ENCODE measurements at places on chromosomes 3 and 15.

GRCh38 chr3:9826815-9827573, 16.8 kb downstream of the RPUSD3 start:
- DNase-seq = no peak

DNA sequence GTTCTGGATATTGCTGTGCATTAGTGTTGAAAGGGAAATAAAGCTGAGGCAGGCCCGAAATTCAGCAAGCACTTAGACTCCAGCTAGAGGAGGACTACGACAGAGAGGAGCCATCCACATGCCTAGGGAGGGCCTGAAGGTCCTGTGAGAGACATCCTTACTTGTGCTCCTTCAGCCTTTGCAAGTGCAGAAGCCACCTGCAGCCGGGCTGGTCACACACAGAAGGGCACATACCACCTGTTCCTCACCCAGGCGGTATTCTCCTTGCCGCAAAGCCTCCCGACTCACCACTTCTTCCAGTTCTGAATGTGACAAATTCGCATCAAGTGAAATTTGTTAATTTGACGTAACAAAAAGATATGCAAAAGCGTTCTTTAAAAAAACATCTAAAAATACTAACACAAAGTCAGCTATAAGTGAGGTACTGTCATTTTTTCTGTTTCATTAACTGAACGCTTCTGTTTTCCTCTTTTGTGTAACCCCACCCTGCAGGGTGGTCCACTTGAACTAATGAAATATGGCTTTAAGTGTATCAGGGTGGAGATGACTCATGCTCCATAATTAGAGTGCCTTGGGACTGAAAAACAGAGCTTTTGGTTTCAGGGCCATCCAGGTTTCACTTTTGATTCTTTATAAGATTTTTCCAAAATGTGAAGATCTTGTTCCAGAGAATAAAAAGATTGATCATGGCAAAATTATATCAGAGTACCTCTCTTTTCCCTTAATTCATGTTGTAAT, 467.9 kb upstream of the ATP11B start:
- no peak for DNase-seq

DNA sequence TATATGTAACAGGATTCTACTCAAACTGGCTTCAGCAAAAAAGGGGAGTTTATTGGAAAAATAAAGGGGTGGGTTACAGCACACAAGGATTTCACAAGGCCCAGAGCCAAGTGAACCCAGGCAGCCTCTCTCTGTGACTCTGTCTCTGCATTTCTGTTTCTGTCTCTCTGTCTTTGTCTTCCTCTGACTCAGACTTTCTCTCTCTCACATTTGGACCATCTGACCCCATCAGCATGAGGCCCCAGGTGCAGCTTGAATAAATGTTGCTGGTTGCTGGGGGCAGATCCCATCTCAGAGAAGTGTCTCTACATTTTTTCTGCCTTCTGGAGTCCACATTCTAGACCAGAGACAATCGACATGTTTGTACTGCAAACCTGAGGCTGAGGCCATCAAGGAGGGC, 45.0 kb downstream of the RPLP1 start:
- DNase-seq = no peak

DNA sequence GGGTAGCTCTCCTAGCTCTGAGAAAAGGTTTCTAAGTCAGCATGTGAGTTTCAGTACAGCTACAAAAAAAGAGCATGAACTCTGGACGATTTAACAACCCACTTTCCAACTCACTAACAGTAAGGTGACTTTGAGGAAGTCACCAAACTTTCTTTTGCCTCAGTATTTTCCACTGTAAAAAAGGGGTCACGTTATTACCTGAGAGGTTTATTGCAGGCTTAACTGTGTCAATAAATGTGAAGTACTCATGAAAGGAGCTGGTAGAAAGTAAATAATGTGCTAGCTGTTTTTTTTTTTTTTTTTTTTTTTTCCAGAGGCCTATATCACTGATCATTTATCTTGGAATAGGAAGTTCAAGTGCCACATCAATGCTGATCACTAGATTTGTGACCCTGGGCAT, 89.3 kb downstream of the PLSCR2 start:
- no peak for DNase-seq

DNA sequence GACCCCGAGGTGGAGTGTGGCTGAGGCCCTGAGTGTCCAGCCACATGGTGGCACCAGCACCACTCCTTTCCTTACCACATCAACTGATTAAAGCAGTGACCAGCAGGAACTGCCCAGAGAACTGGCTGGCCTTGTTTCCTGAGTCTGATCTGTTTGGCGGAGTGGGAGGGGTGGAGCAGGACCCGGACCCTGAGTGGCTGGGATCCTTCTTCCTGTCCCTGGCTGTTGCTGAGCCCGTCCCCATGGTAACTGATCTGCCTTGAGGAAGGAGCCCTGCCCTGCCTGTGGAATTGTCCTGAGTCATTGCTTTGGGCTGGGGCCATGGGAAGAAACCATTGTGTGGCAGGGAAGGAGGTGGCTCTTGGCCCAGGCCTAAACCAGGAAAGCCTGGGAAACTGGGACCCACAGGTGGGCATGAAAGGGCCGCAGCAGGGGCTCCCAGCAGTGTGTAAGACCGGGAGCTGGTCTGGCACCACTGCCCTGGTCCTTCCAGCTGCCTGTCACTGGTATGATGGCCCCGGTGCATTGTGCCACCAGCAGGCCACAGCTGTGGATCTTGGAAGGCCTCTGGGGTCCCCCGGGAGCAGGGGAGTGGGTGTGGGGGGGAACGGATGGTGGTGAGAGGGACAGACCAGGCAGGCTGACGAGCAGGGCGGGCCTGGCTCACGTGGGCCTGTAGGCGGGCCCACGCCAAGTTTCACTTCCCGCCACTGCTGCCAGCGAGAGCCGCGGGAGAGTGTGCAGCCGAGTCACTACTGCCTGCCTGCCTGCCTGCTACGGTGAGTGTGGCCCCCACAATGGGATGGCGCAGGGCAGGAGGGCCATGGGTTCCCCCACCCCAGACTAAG, 19.2 kb downstream of the ATRIP start:
- DNase-seq = peak; percentile 73

DNA sequence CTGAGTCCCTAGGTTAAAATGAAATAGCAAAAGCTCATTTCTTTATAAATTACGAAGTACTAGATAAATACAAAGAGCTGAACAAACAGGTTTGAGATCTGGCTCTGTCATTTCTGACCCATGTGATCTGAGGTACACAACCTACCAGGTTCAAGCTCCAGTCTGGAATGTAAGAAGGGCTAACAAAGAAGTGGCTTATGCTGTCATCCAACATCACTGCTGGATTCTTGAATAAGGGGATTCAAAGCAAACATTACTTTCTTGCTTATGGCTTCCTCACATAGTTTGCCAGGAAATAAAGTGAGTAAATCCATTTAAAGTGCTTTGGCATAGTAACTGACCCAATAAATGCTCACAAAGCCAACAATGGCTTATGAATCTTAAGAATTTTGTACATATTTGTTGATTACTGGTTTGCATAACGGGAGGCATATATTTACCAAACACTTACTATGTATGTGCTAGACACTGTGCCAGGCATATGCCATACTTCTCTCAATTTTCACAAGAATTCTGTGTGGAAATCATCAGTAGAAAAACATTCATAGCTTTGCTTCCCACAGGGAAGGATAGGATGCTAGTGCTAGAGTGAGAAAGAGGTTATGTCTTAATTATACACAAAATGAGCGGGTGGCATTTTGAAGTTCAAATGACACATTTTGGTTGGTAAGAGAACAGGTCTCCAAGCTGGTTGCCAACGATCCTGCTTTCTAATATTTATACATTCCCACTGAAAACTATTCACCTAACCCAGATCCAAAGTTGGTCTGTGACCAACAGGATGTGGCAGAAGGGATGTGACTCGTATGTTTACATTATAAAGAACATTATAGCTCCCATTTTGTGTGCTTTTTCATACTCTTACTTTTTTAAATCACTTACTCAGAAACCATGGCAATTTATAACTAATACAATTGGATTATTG, 38.7 kb upstream of the CSPG5 start:
- DNase-seq = no peak

DNA sequence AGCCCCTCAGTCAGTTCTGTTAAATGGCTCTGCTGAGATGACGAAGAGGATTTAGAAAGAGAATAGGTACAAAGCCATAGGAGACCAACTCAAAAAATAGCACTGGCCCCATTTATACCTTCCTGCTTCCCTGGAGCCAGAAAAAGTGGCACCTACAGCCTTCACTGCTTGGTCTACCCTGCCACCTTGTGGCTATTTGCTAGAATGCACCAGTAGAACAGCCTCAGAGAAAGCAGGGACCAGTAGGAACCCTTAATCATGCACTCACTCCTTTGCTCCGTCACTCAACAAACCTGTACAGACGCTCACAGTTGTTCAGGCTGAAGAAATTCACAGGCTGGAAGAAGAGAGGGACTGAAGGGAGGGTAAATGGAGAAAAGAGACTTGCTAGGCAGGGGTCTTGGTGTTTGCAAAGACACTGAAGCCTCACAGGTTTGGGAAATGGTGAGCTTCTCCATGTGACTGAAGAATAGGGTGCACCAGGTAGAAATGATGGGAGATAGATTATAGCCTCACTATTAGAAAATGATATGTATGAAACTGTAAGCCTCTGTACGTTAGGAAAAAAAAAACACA, 12.1 kb upstream of the RTP2 start:
- DNase-seq = peak; percentile 65

GRCh38 chr3:141904203-141904602, 27.8 kb downstream of the ATP1B3 start:
- DNase-seq = no peak

DNA sequence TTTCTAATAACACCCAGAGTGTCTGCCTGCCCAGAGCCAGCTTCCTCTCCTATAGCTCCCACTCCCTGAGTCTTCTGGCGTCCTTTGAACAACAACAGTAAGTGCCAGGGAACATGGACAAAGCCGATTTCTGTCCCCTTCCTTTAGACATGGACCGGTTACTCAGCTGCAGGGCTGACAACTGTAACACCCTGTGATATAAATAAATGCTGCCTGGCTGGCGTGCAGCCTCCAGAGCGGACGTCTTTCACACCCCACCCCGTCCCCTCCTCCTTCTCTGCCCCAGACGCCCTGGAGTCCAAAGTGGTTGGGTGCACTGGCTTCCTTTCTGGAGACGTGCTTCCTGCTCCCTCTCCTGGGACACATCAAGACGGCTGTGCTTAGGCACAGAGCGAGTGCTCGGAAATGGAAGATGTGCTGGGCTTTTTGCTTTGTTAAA, 281.9 kb upstream of the LRRFIP2 start:
- no peak for DNase-seq

DNA sequence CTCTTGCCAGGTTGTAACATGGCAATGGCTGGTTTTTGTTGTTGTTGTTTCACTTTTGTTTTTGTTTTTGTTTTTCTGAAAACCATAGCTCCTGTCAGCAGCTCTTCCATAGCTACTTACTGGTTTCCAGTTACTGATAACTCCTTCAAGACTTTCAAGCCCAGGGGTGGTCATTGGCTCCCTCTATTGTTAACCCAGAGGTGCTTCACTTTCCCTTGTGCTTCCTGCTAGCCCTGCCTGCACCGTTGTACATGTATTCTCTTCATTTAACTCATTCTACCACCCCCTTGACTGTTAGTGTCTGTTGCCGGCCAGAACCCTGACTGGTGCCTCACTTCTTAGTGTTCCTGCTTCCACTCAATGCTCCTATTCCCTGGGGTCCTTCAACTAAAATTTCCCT, 4.2 kb upstream of the TRAT1 start:
- DNase-seq = peak; percentile 54

Data from activated CD4-positive, alpha-beta T cell treated with anti-CD3 and anti-CD28 coated beads, Interleukin-2, amount 50 U/mL, for 1 hour (primary cell).